ENCODE measurements at places on chromosomes 2 and 18.

DNA sequence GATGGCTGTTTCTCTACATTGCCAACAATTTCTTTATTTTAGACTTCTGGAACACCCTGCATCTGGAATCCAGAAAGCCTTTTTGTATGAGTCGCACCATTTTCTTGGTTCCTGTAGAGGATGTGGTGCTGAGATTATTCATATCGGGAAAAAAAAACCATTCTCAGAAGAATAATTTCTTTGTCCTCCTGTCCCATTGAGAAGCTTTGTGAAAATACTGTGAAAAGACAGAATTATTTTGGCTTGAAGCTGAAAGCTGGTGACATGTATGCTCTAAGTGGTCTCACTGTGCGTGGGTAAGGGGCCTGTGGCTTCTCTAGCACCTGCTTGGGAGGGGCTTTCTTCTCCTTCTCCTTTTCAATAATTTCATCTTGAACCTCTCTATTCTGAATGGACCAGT, 138.4 kb downstream of the FAM210A start:
- ATAC-seq, result no peak

- ATAC-seq, result no peak
These were observed 47.5 kb downstream of the LMAN2L start for GRCh38 chr2:96692094-96692971.

GRCh38 chr2:38971377-38971776, 81.7 kb downstream of the ARHGEF33 start:
- no peak for ATAC-seq

DNA sequence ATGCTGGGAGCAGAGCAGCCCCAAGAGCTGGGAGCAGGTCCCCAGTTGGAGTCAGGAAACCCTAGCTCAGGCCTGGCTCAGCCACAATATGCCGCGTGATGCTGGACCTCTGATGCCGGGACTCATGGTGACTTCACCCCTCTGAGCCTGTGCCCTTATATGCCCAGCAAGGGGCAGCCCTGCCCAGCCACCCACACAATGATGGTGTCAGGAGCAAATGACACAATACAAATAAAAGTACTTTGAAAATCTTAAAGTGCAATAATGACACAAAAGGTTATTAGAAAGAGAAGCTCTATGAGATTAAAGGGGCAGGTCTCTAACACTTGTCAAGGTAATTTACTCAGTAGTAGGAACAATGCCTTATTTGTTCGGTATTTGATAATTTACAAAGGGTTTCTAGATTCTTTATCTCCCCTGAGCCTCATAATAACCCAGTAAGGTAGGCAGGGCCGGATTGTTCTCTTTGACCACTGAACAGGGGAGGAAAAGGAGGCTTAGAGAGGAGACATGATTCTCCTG, 18.3 kb upstream of the KIF3C start:
- peak; percentile 74 for ATAC-seq

DNA sequence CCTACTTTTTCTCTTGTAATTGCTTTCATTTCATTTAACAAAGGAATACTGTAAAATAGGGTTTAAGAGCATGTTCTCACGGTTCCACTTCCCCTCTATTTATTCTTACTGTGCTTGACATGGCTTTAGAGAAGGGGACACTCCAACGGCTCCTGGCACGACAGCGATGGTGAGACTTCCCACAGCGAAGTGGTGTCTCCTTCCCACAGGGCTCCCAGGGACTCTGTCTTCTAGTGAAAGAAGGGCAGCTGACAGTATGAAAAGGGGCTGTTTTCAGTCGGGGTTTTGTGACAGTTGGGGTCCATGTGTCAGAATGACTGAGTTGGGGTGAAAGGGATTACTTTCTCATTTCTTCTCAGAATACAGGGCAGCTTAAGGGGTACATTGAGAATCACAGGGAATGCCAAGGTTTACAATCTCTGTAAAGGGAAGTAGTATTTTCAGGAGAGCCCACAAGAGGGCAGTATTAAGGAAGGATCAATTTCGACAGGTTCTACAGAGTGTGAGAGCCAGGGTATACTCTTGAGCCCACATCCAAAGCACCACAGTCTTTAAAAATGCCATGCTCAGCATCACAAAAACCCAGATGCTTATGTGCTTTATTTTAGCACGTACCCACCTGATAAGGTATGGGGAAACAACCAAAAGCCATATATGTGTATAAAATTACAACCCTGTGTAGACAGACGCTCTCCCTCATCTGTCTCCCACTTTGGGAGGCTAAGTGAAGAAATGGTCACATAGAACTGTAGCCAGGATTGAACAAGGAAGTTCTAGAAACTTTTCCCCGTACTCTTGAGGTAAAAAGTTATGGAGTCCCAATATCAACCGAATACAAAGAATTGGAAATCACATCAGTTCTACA, 31.3 kb upstream of the RAPGEF4 start:
- peak; percentile 40 for ATAC-seq

All from esophagus mucosa (tissue), 1 donor.